ENCODE measurements at places on chromosomes 3 and 15. TPM values are rescaled to one million over a fixed set of nuclear protein-coding genes. Genes with fewer than 3 reads are reported as not detected.

Gene DUOXA2
- total RNA-seq: not detected

Gene SUCNR1
- not detected for total RNA-seq

Gene CLPX
- total RNA-seq: 48.4 TPM

Gene TMC3
- total RNA-seq: not detected

Gene ADAMTS9
- 58.3 TPM for total RNA-seq

Gene LTK
- 0.18 TPM for total RNA-seq

DNA sequence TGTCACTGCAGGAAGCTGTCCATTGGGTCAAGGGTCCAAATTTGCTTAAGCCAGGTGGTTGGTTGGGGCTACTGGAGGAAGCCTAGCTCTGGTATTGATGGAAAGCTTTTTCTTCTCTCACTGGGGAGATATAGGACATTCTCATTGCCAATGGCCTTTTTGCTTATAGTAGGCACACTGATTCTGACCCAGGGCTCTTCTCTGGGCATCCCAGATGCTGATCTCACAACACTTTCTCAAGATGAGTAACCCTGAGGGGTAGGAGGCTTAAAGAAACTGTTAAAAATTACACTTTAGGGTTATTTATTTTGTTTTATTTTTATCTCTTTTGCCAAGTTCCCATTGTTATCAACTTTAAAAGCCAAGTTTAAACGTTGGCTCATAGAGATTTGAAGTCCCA lies 337.8 kb downstream of the LRRC3B start:
- DNase-seq: no peak

GRCh38 chr3:51279448-51279847 lies 105.6 kb upstream of the MANF start:
- no peak for DNase-seq

GRCh38 chr15:61834076-61834697 lies 226.1 kb downstream of the VPS13C start:
- DNase-seq: peak; percentile 15
